ENCODE measurements at places on chromosomes 2 and 18.

DNA sequence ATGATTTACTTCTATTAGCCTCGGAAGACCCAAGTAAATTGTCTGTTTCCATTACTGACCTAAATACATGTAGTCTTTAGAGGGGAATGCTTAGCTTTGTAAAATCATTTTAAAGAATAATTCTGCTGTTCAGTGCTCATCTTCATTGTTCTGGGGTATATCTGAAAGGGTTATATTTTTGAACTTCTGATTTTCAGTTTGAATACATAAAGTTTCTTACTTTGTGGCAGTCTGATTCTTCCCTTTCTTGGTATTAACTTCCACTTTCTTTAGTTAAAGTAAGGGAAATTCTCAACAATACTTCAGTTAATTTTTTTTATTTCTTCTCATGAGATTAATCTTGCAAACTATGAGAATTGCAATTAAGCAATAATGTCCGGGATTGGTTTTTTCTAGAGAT is 148.4 kb downstream of the DOCK10 start:
- no peak for DNase-seq

- no peak for DNase-seq
Observed at GRCh38 chr2:45781464-45781811, 130.0 kb downstream of the PRKCE start.

GRCh38 chr2:239226677-239227581 is 173.9 kb downstream of the HDAC4 start:
- DNase-seq, result no peak

DNA sequence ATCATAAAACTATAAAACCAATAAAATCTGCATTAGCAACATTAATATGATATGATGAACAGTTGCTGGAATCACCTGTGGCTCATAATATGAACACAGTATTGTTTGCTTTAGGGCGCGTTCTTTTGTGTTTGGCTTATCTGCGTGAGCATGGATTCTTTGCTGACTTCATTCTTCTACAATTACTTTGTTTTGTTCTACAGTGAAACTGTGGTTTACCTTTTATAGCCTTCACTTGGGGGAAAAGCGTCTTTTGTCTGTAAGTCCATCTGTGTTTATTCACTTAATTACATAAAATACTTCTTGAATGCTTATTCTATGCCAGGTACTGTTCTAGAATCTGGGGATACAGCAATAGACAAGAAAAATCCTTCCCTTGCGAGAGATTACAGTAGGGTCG is 74.0 kb upstream of the SEC11C start:
- DNase-seq, result no peak

DNA sequence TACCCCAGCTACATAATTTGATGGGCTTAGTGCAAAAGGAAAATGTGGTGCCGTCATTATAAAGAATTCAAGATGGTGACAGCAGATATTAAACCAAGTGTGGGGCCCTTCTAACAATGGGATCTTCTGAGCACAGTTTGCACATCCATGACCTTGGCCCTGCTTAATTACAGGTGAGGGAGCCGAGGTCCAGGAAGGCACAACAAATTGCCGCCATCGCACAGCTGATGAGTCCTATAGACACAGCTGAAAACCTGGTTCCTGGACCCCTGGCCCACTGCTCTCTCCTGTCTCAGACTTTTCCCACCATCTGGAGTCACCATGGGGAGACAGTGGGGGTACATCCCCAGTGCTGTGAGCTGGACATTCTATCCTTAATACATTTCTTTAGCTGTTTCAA is 95.8 kb upstream of the MAP4K3 start:
- DNase-seq, result no peak

GRCh38 chr2:229408356-229408755 is 137.3 kb upstream of the PID1 start:
- peak; percentile 96 for DNase-seq

- no peak for DNase-seq
Observed at GRCh38 chr2:226151157-226151556, 648.5 kb downstream of the IRS1 start.

GRCh38 chr2:179435566-179435965 is 170.9 kb upstream of the SESTD1 start:
- DNase-seq, result no peak

DNA sequence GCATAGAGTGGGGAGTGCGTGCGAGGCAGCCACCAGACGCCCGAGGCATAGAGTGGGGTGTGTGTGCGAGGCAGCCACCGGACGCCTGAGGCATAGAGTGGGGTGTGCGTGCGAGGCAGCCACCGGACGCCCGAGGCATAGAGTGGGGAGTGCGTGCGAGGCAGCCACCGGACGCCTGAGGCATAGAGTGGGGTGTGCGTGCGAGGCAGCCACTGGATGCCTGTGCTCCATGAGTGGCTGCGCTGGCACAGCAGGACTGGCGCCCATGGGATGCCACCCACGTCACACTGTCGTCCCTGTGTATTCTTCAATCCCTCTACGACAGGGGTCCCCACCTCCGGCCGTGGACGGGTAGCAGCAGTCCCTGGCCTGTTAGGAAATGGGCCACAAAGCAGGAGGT is 221.9 kb downstream of the HDAC4 start:
- no peak for DNase-seq

GRCh38 chr2:97858442-97858841 is 137.3 kb downstream of the TMEM131 start:
- DNase-seq, result no peak

DNA sequence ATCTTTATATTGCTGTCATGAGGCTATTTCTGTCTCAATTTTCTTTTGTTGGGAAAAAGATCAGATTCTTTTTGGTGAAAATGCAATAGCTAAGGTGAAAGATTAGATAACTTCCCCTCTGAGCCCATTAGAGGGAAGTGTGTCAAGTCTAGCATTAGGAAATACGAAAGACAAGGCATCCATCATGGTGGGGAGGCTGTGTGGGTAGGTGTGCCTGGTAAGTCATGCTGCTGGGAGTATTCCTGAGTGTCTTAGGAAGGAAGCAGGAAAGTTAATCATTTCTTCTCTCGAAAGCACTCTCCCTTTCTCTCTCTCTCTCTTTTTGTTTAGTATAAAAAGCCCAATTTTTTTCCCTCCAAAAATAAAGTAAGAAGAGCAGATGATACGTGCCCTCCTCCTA is 780.2 kb upstream of the FSHR start:
- no peak for DNase-seq

Data from suppressor macrophage treated with lipopolysaccharide for 1 hour (primary cell).